ENCODE measurements at places on chromosomes 6 and 20.

GRCh38 chr20:9615766-9616454 lies 101.5 kb downstream of the LAMP5 start:
- DNase-seq: no peak

DNA sequence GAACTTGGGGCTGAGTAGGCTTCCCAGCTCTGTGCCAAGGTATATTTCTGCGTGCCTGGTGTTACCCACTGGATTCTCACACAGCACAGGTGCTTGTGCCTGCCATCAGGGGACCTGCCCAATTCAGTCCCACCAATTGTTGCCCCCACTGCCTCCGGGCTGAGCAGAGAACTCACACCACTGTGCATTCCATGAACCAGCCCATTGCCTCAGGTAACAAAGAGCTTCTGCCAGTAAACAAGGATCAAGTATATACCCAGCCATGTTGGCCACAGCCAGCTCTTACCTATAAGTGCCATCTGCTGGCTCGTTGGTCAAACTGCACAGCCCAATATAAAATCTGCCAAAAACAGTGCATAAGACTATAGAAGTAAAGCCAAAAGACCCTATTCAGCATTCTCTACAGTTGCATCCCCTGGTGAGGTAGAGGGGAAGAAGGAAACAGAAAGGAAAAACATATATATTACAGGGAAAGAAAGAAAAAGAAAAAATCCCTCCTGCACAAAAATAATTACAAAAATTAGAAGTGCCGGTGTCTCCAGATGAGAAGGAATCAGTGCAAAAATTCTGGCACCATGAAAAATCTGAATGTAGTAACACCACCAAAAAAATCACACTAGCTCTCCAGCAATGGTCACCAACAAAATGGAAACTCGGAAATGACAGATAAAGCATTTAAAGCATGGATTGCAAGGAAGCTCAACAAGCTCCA lies 241.4 kb downstream of the IBTK start:
- peak; percentile 21 for DNase-seq

DNA sequence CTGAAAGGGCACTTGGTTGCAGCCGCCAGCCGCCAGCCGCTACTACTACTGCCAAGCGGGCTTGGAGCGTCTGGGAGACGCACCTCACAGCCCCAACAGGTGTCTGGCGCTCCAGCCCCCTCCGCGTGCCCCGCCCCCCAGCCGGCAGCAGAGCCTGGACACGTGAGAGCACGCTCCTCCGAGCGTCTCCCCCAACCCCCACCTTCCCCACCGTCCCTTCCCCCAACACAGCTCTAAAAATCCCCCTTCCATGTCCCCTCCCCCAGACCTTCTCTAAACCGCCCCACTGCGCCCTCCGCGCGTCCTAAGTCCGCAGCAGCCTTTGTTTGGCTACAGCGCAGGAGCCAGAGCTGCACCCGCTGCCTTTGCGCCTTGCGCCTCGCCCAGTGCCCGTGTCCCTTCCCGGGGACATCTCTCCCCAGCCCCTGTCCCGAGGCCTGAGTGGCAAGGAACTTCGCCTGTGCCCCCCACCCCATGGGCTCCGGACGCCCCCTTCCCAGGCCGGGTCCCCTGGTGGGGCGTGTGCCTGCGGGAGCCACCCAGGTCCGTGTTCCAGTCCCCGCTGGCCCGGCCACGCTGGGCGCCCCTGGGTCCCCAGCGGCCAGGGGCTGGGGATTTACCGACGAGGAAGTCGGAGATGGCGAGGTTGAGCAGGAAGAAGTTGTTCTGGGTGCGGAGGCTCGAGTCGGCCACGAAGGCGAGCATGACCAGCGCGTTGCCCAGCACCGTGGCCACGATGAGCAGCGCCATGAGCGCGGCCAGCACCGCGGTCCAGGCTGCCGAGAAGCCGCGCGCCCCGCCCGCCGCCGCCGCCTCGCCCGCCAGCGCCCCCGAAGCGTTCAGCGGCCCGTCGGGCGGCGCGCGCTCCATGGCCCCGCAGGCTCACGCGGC lies 732 bp downstream of the HRH3 start:
- DNase-seq: peak; percentile 9

- no peak for DNase-seq
These were observed 71.5 kb upstream of the DTNBP1 start for GRCh38 chr6:15734118-15734897.

- no peak for DNase-seq
These were observed 44.5 kb downstream of the RAMACL start for GRCh38 chr6:166541876-166542579.

- DNase-seq: no peak
These were observed 41.2 kb upstream of the RNF146 start for GRCh38 chr6:127225497-127225896.

GRCh38 chr20:50258790-50259483 lies 68.3 kb downstream of the CEBPB start:
- no peak for DNase-seq

Data from NCI-H2029 (cell line).